ENCODE measurements at places on chromosomes 2 and 18.

DNA sequence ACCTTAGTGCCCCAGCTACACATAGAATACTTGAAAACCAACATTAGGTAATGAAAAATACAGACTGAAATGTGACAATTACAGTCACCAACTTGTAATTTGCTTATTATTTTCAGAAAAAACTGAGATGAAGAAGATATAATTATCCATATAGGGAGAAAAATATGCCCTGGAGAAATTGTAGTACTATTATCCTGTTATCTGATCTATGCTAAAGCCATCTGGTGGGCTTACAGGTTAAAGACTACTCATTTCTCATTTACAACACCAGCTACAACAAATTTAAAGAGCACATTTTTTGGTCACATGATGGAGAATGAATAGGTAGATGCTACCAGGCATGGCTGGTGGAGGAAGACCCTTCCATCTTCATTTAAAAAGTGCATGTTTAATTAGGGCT lies 79.6 kb upstream of the NYAP2 start:
- DNase-seq: no peak

DNA sequence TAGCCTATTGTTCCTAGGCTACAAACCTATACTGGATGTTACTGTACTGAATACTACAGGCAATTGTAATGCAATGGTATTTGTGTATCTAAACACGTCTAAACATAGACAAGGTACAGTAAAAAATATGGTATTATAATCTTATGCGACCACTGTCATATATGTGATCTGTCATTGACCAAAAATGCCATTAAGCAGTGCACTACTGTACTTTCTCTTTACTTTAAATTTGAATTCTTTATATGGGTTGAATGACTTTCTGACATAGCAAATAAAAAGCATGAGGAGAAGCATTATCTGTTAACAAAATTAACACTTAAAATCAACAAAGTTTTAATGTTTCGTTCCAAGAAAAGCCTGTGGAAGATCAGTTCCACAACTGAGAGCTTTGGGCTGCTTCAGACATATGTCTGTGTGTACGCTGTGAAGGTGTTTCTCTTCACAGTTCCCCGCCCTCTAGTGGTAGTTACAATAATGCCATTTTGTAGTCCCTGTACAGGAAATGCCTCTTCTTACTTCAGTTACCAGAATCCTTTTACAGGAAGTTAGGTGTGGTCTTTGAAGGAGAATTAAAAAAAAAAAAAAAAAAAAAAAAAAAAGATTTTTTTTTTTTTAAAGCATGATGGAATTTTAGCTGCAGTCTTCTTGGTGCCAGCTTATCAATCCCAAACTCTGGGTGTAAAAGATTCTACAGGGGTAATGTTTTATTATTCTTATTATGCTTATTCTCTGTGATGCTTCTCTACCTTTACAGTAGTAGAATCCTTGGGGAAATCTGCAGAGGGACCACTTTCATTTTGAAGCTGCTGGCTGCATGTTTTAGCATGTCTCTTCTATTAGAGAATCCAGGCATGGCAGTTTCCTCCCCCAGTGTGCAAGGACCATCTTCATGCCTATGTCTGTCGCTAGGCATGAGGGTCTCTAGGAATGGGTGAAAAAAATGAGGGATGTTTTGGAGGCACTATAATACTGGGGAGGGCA lies 54.5 kb downstream of the SCN2A start:
- peak; percentile 63 for DNase-seq

DNA sequence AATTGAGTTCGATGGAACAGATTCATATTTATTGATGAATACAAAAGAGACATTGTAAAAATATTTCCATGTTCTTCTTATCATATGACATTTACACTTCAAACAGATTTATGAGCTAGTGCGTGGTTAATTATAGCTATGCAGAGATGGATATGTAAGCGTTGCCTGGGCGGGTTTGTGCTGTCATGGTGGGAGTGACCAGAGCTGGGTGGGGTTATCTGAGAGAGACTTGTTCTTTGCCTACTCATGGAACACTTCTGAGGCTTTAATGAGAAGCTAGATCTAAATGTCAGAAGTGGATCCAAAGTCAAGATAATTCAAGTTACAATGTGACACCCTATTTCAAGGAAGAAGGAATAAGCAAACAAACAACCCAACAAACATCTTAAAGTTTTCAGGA lies 162.3 kb upstream of the ZEB2 start:
- no peak for DNase-seq

- no peak for DNase-seq
Observed at GRCh38 chr2:48480526-48480925, 49.4 kb upstream of the STON1 start.

DNA sequence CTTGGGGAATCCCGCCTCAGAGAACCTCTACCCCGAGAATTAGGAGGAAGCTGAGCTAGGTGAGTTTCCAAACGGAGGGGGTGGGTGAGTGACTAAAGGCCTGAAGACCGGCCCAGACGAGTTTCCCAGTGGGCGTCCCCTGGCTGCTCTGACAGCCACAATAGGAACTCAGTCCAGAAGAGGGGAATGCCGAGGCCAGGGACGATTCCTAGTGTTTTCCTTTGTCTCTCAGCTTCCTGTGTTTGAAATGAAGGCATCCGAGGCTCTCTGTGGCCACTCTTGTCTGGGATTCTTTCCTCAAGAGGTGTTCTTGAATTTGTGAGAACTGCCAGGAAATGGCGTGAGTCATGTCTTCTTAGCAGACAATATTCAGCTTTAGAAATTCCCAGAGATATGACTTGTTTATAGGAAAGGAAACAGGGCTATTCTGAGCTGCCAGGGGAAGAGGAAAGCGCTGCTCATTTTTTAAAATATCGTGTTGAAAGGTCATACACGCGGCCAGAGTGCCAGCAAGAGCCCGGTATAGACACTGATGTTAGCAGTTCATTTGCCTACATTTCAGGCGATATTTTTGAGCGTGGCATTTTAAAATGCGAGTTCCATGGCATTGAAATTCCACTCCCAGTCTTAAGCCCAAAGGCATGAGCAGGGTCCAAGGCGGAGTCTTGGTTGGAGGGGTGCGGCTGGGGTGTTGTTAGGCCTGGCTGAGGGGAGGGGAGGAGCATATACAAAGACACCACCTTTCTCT lies 169.1 kb upstream of the KLF7 start:
- DNase-seq: no peak

DNA sequence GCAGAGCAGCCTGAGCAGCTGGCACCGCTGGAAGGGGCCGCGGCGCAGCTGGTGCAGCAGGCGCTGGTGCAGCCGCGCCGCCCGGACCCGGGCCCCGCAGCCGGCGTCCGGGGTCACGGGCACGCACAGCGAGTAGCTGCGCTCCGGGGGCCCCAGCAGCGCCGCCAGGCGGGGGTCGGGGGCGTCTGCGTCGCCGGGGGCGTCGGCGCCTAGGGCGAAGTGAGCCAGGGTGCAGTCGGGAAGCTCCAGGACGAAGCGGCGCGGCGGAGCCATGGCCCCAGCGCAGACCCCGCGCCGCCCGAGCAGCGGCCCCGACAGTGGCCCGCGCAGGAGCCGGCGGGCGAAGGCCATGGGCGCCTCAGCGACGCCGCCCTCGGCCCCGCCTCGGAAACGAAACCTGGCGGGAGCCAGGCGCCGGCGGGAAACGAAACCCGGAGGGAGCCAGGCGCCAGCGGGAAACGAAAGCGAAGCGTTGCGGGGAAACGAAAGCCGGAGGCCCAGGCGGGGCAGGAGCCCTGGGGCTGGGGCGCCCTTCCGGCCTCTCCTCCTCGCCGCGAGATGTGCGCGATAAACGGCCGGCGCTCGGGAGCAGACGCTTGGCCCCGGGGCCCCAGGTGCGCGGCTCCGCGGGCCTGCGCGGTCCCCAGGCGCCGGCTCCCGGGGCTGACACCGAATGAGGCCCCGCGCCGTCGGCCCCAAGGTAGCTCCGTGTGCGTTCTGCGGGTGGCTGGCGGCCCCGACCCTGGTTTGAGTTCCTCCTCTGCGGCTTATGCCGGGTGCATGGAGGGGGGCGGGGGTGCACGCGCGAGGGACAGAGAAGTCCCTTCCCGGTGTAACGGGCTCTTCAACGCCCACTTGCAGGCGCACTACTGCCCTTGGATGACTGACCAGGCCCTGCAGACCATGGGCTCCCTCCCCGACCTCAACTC lies at the start of gene CMPK2:
Gene CMPK2 (minus strand): TSS at position 562 of the 929 bp plus-strand sequence. CDS start 211 bp downstream, at position 351.
- DNase-seq: peak; percentile 63

- no peak for DNase-seq
Observed at GRCh38 chr2:112664689-112665088, 18.9 kb downstream of the SLC20A1 start.

DNA sequence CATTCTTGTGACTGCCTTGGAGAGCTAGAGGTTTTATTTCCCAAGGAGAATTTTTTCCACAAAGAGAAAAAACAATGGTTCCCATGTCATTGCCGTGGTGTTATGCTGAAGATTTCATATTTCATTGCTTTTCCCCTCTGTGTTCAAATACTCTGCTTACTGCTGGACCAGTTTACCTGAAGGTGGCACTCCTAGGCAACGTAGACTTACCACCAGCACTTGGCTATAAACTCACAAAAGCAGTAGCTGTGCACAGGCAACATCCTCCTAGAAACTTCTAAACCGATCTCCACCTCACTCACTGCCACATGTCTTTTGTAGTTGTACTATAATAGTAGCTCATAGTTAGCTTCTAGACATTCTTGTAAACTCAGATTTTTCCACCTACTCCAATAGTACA lies 1319.7 kb upstream of the CRIM1 start:
- peak; percentile 12 for DNase-seq

DNA sequence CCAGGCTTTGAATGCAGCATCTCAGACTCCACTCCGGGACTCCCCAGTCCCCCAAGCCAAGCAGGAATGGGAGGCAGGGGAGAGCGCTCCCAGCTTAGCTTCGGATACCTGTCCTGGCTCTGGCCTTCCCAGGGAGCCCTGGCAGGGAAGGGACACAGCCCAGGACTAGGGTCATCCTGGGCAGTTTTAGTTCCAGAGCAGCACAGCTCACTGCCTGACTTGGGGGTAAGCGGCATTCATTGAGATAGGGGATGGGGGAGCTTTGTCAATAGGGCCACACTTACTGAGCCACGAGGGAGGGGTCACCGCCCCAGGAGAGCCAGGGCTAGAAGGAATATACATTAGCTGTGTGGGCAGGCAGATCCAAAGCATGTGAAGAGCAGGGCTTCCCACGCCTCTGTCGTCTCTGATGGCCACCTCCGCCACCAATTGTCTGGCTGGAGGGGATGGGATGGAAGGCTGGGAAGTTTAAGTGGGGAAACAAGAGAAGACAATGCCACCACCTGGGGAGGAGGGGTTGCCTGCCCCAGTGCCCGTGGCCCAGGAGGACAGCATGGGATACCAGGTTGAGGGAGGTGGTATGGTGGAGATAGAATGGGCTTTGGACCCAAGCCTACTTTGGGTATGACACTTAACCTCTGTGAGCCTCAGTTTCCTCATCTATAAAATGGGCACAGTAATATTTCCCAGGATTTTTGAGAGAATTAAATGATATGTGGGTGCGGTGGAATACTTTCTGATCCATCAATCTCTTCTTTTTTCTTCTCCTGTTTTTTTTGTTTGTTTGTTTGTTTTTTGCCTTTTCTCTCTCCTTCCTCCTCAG lies 40.2 kb downstream of the SCTR start:
- no peak for DNase-seq

DNA sequence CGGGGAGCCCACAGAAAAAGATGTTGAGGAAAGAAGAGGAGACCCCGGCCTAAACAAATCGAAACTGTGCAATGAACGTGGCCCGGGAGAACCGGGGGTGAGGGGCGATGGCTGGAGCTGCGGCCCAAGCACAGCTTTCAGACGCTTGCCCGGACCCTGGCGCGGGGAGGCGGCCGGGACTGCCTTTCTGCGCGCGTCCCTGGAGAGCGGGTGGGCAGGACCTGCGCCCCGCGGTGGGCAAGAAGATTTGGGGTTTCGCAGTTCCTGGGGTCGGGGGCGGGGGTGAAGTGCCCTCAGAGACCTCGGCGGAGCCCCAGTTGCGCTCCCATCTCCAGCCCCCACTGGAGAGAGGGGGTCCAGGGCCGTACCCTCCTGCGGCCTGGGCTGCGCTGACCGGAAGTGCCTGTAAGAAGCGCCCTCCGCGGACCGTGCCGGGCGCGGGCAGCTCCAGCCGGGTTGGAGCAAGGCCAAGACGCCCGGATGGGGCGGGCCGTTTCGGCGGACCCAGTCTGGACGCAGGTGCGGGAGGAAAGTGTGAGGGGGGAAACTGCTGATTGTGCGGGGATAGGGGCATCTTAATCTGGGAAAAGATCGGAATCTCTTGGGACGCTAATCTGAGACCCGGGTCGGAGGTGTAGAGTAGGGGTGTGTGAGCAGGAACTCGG lies 11.6 kb downstream of the EN1 start:
- DNase-seq: no peak

DNA sequence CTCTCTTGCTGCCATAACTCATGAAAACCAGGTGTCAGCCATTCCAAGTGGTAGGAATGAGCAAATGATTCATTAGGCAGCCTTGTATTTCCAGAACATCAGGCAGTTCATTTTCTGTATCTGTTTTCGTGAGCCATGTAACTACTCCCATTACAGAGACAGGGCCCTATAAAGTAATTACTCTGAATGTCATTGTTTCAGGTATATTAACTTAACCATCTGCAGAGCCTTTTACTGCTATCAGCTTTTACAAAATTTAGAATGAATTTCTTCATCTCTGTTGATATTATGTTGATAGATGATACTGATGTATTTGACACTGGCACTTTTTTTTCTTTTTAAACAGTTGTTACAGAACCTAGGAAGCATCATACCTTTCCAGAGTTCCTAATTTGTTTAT lies 69.9 kb downstream of the MGAT5 start:
- DNase-seq: no peak

DNA sequence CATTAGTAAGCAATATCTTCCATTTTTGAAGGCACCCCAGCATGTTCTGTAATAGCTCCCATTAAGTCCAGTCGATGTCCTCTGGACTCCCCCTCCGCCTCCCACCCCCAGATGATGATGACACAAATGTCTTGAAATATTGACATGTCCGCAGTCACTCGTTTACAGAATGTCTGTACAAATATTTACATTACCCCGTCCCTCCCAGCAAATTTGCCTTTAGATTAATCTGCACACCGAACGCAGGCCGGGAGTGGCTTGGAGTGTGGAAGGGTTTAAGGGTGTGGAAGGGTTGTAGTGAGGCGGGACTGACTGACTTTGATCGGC lies 853 bp upstream of the OSBPL6 start:
- no peak for DNase-seq

- peak; percentile 50 for DNase-seq
Observed at GRCh38 chr18:6920099-6920955, 190.8 kb downstream of the ARHGAP28 start.

DNA sequence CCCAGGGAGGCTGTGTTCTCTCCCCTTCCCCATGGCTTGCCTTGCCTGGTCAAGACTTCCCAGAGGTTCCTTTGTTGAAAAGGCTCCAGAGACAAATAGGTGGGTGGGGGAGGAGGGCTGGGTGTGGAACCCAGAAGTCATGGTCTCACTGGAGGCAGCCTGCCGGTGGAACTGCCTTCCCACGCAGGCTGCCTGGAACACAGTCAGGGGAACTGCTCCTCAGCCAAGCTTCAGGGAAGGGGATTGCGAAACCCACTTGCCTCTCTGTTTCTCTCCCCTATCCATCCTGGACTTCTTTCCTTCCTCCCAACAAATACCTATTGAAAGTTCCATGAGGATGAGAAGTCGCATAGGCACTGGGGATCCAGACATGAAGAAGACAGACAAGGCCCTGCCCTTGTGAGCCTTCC lies 31.6 kb downstream of the MARCO start:
- DNase-seq: no peak

Data from HEK293T (cell line).